T-helper 9 cell (primary cell): ENCODE measurements at places on chromosomes 1 and 21.

DNA sequence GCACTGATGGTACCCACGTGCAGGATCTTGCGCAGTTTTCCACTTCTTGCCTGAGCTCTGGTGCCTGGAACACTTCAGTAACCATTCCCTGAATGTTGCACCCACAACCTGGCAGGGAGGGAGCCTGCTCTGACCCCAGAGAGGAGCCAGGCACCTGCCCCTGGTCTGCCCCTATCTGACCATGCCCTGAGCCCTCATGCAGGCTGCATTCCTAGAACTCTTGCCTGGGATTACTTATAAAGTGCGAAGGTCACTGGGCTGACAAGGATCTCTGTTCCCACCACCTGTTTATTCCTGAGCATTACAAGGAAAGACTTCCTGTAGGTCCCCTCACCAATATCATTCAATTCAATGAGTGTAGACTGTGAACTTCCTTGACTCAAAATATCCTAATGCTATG, 191.9 kb upstream of the FMN2 start:
- no peak for DNase-seq

DNA sequence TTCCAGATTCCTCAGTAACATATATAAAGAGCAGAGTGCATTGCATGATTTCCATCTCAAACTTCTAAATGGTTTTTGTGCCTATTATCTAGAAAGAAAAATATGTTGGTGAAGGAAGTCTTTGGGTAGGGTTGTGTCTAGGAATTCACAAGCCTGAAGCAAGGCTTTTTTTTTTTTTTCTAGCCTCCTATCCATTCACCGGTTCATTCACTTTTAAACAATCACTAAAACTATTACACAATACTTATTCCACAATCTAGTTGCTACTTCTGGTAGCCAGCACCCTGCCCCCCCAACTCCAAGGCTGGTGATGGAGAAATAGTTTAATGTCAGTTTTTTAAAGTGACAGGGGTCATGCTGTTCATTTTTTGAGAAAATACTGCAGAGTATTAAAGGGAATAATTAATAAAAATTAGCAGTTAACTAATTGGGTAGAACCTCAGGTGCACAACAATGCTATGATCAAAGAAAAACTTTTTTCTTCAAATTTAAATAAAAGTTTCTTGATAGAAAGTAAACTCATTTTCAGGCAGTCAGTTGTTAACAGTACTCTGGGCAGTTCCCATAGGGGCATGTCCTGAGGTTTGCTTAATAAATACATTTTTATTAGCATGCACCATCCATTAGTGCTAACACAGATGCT, 10.9 kb downstream of the IRF2BP2 start:
- DNase-seq, result no peak

GRCh38 chr1:102640872-102641271, 467.4 kb downstream of the COL11A1 start:
- DNase-seq, result no peak

DNA sequence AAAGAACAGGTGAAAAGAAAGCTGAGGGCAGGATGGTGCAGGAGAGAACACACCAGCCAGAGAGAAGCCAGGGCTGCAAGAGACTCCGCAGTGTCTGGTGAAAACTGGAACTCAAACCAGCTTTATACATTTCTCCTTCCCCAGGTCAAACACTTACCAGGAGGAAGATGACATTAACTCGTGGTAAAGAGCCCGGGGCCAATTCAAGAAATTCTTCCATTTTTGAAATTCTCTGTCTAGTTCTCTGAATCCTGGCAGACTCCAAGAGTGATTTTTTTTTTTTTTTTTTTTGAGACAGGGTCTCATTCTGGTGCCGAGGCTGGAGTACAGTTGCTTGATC, 25.8 kb upstream of the SIPA1L2 start:
- DNase-seq, result no peak

DNA sequence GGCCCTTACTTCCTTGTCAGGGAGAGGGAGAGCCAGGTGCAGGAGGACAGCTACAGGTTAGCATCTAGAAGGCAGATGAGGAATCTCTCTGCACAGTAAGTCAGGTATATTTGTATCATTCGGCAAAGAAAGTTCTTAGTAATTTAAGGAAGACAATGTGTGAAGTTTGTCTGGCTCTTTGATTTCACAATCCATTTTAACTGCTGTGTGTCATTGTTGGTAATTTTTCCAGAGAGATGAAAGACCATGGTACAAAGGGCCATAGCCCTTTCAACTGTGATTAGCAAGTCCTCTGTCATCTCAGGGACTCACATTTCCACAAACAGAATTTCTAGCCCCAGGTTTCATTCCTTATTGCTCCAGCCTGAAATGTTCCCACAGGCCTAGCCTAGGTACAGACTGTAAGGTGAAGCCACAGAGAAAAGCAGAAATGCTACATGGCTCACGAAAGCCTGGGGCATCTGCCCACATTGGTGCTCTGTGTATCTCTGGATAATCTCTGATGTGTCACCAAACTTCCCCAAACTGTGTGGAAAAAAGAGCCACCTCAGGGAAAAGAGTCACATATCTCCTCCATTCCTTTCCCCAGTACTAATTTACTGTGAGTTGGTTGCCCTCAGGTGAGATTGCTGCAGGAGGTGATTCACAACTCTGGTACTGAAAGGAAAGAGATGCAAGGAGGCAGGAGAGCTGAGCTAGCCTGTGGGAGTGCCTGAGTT, 70.6 kb downstream of the SYT6 start:
- DNase-seq, result no peak

DNA sequence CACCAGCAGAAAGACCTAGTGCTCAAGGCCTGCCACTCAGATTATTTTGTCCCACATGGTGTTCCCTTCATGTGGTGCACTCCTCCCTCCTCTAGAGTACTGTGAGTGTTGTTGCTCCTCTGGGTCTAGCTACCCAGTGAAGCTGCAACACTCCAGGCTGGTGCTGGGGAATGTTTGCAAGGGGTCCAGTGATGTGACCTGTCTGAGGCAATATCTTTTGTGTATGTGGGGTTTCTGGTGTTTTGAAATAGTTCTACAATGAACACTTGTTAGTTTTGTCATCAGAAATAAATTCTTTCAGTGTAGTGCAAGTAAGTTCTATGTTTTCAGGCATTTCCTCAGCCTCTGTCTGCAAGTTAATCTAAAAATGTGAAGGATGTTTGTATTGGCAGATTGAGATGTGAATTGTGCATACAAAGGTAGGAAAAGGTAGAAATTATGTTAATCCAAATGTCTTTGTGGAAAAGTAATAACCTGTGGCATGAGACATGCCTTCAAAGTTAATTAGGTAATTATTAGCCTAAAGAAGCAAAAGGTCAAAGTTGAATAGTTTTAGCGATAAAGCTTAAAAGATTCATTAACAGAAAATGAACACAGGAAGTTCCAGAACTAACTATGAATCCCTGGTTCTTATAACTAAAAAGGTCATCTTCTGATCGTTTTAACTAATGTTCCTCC, 616.8 kb downstream of the LTN1 start:
- DNase-seq, result no peak

DNA sequence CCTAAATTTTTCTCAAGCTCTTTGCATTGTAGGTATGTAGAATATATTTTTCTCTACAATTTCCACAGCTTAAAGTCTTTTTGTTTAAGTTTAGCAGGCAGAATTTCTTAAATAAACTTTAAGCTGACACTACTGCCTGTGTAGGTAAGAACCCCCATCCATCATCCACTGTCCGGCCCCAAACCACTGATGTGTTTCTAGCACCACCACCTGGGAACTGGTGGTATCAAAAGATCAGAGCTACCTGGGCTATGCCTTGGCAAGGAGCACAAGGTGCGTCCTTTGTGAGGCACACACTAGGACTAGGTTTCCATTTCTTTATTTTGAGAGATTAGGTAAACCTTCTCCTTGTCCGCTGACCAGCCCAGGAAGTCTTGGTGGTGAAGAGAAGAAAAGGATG, 10.5 kb upstream of the LELP1 start:
- no peak for DNase-seq

- no peak for DNase-seq
These were observed 5.1 kb upstream of the GBP5 start for GRCh38 chr1:89277725-89278124.

DNA sequence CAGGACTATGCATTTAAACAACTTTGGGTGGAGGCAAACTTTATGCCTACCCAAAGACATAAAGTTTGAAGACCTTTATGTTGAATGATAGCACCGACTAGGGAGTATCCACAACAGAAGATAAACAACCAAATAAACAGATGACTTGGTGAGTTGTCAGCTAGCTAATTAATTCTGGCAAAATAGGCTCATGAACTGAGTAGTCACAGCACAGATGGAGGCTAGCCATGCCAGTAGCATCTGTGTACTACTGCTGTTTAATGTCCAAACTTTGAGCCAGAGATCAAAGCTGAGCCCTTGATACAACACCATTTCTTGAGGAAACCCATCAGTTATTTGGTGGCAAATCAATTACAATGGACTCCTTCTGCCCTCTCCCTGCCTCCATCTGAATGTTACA, 40.3 kb upstream of the CCDC190 start:
- no peak for DNase-seq

DNA sequence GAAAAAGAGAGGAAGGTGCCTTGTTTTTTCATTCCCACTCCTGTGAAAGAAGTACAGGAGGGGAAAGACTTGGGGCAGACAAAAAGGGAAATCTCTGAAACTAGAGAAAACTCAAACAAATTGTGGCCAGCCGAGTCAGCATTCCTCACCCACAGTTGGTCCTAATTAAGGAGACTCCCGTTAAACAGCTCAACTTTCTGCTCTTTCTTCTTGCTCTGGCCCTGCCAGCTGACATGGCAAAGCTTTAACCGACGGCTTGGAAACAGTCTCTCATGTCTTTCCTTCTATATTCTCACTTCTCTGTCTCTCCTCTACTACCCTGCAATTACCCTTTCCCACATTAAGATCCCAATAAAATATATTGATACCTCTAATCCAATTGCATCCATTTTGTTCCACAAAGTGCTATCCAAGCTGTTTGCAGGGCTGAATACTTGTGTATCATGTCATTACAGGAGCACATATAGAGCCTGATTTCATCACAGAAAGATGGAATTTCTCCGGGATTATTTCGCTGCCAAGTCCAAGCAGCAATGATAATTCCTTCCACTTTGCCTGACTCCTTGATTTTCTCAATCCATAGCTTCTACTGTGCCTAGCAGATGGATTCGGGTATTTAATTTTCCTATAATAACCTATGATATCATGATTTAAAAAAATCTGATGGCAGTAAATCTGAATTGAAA, 65.4 kb upstream of the IPO9 start:
- no peak for DNase-seq

DNA sequence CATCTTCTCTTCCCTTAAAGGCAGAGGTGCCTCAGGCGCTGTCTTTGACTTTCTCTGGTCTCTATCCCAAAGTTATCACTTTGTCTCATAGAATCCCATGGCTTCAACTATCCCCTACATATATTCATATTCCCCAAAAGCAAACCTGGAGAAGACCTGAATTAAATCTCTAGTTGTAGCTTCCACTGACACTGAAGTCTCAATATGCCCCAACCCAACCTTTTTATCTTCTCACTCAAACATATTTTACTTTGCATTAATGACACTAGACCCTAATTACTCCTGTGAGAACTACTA, 354.5 kb upstream of the DUSP10 start:
- DNase-seq, result no peak

DNA sequence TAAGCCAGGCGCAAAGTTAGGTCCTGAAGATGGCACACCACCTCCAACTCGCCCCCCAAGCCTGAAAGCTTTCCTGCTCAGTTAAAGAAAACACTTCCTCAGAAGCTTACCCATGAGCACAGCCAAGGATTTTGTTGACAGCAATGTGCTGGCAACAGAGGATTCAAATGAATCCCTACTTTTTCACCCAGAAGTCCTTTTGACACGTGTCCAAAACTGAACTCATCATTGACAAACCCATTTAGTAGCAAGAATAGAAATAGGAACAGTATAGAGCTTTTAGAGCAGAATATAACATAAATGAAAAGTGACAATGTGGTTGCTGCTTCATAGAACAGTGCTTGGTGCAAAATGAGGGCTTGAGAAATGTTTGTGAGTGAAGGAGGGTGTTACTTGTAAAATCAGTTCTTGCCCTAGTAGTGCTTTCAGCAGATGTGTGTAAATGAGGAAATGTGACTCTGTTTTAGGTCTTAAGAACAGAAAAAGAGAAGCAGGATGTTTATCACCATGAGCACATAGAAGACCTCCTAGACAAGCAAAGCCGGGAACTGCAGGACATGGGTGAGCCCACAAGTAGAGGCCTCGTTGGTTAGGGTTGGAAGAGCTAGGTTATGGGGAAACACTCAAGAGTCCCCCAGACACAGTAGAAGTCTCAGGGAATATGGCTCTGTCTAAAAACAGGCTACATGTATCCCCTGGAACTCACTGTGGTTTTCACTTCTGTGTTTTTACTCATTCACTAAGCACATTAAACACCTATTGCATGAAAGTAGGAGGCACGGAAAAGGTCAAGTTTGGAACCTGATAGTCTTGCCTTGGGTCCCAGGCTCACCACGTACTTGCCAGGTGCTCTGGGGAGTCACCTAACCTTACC, 48.6 kb upstream of the TMEM125 start:
- no peak for DNase-seq

GRCh38 chr1:197140121-197140520, 6.3 kb downstream of the ASPM start:
- no peak for DNase-seq

DNA sequence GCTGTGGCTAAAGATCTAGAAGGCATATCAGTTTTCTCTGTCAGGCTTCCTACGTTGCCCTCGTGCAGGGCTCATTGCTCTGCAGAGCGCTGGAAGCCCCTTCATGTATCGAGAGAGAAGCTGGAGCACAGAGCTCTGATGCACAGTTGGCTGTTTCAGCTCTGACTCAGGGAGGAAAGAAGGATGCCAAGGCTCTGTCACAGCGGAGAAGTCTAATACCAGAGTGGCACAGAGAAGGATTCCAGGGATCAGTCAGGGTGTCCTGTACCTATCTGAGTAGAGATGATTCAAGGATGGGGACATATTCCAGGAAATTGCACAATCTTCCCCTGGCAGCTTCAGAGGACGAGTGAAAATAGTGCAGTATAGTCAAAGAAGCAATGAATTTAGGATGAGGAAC, 179.2 kb upstream of the FMN2 start:
- no peak for DNase-seq

DNA sequence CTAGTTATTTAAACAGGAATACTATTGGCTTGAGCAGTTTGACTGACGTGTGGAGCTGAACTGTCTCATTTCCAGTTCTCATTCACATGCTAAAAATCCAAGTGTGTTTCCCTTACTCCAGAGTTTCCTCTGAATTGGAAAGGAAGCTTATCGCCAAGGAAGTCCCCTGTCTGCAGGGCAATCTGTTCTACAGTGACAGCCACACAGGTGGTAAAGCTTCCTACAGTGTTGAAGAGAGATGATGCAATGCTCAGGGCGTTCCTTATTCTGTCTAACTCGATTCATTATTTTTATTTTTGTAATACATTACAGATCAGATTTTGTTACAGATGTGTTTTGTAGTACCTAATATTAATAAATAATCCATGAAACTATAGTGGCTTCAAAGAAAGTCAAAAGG, 41.3 kb downstream of the ADAMTS5 start:
- no peak for DNase-seq

GRCh38 chr1:246622035-246622652, 55.9 kb downstream of the CNST start:
- no peak for DNase-seq
